ENCODE measurements at places on chromosomes 3 and 15.
A peak's percentile ranks its signal among the peaks of the same experiment; 100 is the strongest.

GRCh38 chr3:61820306-61820992, 259.1 kb downstream of the PTPRG start:
- DNase-seq: no peak

- DNase-seq: no peak
These were observed 1635.5 kb downstream of the OTOL1 start for GRCh38 chr3:163132111-163132510.

DNA sequence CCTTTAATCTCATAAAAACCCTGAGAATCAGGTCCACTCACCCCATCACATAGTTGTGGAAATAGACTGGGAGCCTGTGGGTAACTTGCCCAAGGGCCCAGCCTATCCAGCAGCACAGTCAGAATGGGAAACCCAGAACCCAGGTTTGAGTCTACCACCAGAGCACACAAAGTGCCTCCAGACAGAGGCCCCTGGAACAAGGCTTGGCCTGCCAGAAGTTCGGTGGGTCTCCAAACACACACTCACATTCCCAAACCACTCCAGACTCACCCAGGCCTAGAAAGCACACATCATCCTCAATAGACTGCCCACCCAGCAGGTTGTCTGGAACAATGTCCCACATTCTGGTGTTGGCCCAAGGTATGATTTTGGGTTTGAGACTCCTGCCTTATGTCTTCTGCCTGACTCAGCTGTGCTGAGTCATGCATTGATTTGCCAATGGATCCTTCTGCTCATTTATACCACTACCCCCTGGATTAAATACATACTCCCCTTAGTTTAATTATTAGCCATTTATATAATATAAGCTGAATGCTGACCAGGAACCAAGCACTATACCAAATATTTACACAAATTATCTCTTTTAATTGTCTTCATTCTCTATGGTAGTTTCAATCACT, 4.5 kb downstream of the SLC12A8 start:
- no peak for DNase-seq

GRCh38 chr3:4426782-4427344, 40.2 kb downstream of the SUMF1 start:
- DNase-seq: no peak

DNA sequence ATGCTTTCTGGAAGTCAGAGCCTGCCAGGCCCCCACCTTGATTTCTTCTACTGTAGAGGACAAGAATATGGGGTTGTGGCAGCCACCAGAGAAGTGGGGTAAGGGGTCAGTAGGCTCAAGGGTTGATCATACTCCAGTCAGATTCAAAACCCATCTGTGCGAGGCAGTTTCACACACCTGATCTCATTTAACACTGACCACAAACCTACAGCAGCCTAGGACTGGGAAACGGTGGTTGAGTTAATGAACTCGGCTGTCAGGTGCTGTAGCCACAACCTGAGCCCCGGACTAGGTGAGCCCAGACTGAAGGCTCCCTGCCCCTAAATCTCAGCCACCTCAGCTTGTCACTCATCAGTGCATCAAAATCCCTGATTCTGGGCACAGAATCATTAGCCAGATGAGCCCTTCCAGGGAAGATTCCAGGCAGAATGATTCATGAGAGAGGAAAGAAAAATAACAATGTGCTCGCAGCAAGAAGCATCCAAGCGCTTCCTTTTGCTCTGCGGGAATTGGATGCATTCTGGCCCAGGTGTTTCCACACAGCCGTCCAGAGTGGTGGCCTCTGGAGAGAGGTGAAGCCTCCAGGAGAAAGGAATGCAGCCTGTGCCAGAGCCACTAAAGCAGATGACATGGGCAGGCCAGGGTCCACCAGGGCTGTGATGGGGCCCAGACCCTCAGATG, 102.1 kb downstream of the SRGAP3 start:
- DNase-seq: no peak

DNA sequence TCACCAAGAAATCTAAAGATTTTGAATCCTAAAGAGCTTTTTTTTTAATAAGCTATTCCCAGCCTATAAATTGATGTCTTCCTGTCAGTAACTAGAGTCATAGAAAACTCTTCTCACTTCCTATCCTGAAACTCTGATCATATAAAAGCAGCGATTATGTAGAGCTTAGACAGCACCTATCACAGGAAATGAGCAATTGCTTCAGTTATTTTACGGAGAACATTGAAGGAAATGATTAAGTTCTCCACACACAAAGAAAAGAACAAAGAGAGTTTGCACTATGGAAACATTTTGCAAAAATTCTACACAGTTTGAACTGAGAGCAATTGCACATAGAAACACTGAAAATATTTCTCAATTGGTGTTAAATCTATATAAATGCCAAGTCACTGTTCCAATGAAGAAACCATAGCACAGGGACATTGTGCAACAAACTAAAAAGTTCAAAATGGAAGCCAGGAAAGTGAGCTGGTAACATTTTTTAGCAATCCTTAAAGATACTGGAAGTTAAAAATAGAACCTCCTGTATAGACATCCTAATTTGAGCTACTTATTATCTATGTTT, 291.5 kb upstream of the ARHGEF26 start:
- no peak for DNase-seq

DNA sequence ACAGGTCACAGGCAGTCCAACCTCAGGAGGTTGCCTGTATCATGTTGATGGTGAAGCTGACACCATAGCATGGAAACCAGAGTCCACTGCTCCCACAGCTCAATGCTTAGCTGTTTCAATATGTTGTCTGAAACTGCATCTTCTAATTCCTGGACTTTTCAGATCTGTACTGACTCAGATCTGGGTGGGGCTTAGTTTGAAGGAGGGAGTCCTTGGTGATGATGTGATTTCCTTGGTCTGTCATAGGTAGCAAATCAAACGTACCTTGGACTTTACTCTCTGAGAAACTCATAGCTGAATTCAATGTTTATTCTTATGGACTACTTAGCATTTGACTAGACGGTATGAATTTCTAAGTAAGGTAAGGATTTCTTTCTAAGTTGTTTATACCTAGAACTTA, at the start of gene HHLA2:
Gene HHLA2 (plus strand): TSS at position 310 of the 400 bp plus-strand sequence. CDS start 55,266 bp downstream, outside the sequence.
- DNase-seq: no peak

GRCh38 chr3:61565569-61565968, 4.2 kb downstream of the PTPRG start:
- DNase-seq: no peak

- peak; percentile 35 for DNase-seq
These were observed 55.9 kb downstream of the VGLL4 start for GRCh38 chr3:11587766-11588165.

GRCh38 chr3:139198186-139198585, 145.6 kb upstream of the MRPS22 start:
- no peak for DNase-seq

GRCh38 chr3:186965141-186965879, 35.0 kb downstream of the ST6GAL1 start:
- DNase-seq: no peak

GRCh38 chr3:38210141-38210757, 44.9 kb downstream of the OXSR1 start:
- no peak for DNase-seq

DNA sequence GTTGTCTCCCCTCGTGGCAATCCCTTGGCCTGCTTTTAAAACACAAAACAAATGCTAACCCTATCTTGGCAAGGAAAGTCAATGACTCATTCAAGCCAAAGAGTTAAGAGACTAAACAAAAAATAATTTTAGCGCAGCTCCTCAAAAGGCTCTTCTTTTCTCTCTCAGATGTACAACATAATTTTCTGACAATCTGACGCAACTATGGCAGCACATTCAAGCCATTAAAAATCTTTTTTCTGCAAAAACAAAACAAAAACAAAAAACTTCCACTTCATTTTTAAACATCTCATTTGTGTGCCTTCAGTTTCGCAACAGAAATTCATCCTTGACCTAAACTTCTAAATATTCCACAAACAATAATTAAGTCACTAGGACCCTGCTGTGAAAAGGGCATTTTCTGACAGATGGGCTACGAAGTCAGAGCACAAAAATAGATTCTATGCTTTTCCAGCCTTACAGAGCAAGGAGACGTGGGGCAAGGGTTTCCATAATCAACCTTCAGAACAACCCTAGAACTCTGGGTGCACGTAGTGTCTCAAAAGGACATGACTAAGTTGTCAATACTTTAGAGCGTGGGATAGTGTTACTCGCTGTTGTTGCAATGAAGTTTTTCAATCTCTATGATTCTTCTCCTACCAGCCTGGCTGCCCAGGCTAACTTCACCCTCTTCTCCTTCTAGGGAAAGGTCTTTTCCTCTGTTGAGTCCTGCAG, 84.3 kb downstream of the MB21D2 start:
- DNase-seq: no peak

DNA sequence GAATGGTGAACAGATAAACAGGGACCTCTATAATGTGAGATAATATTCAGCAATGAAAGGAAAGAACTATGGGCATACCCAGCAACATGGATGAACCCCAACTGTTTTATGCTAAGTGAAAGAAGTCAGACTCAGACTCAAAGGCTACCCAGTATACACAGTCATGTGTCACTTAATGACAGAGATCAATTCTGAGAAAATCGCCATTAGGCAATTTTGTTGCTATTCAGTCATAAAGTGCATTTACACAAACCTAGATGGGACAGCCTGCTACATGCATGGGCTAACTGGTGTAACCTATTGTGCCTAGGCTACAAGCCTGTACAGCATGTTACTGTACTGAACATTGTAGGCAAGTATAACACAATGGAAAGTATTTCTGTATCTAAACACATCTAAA, 76.5 kb downstream of the B3GNT5 start:
- DNase-seq: no peak

- no peak for DNase-seq
These were observed 101.2 kb upstream of the MEX3B start for GRCh38 chr15:82146990-82147461.

- no peak for DNase-seq
These were observed 148.2 kb downstream of the PDE8A start for GRCh38 chr15:85129881-85130280.

- no peak for DNase-seq
These were observed 22.6 kb upstream of the POMGNT2 start for GRCh38 chr3:43128464-43128863.

DNA sequence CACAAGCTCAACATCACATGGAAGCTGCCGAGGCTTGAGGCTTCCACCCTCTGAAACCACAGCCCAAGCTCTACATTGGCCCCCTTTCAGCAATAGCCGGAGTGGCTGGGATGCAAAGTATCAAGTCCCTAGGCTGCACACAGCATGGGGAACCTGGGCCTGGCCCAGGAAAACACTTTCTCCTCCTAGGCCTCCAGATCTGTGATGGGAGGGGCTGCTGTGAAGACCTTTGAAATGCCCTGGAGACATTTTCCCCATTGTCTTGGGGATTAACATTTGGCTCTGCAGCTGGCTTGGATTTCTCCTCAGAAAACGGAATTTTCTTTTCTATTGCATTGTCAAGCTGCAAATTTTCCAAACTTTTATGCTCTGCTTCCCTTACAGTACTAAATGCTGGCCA, 18.2 kb downstream of the HRG start:
- no peak for DNase-seq

DNA sequence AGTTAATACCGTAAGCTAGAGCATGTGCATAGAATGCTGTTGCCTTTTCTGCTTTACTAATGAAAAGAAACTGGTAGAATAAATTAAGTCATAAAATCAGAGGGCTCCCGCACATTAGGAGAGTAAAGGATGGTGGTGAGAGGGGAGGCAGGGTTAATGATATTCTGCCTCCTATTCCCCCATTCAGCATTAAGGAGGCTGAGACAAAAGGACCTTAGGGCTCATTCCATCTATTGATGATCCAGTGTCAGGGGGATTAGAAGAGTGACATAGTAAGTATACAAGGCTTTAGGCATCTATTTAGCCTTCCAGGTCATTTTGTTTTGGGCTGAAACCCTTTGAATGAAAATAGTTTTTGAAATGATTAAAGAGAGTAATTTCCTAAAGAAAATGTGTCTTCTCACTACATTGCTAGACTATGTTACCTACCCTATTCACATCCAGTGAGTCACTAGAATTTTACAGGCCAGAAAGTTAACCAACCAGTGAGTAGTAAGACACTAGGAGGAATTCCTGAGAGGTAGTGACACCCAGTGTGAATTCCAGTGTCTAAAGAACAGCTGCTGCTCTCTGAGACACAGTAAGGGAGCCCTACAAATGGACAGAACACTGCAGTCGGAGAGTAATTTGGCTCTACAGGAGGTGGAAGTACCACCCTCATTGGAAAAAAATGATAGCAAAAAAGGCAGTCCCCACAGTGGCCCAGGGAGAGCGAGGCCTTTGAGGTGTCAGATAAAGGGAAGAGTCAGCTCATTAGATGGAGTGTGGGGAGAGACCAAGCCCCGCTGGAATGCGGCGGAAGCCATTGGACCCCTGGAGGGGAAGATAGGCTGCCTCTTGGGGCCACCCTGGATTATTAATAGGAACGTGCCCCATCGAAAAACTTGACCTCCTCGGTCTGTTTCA, 67.6 kb downstream of the TUSC7 start:
- no peak for DNase-seq

- no peak for DNase-seq
These were observed 254.8 kb upstream of the TMCO5A start for GRCh38 chr15:37679627-37680026.

DNA sequence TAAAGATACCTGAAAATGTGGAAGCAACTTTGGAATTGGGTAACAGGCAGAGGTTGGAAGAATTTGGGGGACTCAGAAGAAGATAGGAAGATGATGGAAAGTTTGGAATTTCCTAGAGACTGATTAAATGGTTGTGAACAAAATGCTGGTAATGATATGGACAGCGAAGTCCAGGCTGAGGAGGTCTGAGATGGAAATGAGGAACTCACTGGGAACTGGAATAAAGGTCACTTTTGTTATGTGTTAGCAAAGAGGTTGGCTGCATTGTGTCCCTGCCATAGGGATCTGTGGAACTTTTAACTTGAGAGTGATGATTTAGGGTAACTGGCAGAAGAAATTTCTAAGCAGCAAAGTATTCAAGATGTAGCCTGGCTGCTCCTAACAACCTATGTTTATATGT, 13.0 kb downstream of the MITF start:
- DNase-seq: no peak

GRCh38 chr15:71148048-71148447, 32.8 kb downstream of the THSD4 start:
- DNase-seq: no peak

- DNase-seq: no peak
These were observed 22.0 kb downstream of the CMSS1 start for GRCh38 chr3:99839613-99840012.

- no peak for DNase-seq
These were observed 7.8 kb downstream of the MFSD1 start for GRCh38 chr3:158809642-158810041.

DNA sequence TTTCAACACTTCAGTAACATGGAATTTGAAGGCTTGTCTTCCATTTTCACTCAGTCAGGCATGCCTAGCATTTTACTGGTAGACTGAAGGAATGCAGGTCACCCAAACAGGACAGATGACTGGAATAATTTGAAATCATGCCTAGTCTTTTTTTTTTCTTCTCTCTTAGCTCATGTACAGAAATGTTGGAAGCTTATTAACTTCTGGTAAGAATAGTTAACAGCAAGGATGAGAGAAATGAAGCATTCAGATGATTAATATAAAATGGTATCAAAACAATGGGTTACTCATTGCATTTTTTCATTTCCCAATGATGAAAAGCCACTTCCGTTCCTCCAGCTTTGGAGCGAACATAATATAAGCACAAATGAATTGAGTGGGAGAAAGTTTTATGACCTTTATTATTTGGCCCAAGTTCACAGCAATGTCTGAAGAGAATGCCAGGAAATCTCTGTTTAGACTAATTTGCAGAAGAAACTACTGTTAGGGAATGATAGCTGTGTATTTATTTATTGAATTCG, 431.6 kb upstream of the RASGRP1 start:
- DNase-seq: no peak

GRCh38 chr15:63749330-63749942, 84.3 kb downstream of the HERC1 start:
- DNase-seq: no peak

- no peak for DNase-seq
These were observed 41.1 kb downstream of the ERICH6 start for GRCh38 chr3:150662410-150663200.

- no peak for DNase-seq
These were observed 622.2 kb downstream of the ZPLD1 start for GRCh38 chr3:103057003-103057402.
